Colonic mucosa (tissue), 4 donors: ENCODE measurements at places on chromosomes 11 and 22. TPM values are rescaled to one million over a fixed set of nuclear protein-coding genes. Genes with fewer than 3 reads are reported as not detected.

The FXYD6 gene
- total RNA-seq: 29.8 TPM

The KLHL35 gene
- total RNA-seq: 0.50 TPM

DNA sequence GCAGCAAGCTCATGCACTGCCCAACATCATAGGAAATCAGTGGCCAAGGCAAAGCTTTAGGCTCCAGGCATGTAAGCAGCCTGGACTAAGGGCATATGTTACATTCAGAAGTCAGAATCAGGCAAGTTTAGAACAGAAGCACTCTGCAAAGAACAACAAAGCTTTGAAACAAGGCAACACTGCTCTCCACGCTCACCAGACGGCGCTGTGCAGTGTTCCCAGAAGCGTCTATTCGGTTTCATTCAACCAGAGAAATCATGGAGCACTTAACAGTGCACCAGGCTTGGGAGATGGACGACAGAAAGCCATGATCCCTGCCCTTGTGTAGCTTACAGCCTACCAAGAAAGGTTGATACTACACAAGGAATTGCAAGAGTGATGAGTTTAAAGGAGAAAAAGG, 555.8 kb downstream of the BUD13 start:
- no peak overlapping the region for H3K27ac ChIP-seq
- DNase-seq: peak; percentile 49
- no peaks in the 10 kb centered on the region for H3K4me1 ChIP-seq
- H3K27me3 ChIP-seq: no peaks in the 10 kb centered on the region

- no peak for DNase-seq
- H3K4me1 ChIP-seq: no peaks in the 10 kb centered on the region
- no peak overlapping the region for H3K27ac ChIP-seq
- no peak overlapping the region for H3K4me3 ChIP-seq
- H3K27me3 ChIP-seq: no peaks in the 10 kb centered on the region
Observed at GRCh38 chr11:78395597-78395996, 22.0 kb downstream of the GAB2 start.

DNA sequence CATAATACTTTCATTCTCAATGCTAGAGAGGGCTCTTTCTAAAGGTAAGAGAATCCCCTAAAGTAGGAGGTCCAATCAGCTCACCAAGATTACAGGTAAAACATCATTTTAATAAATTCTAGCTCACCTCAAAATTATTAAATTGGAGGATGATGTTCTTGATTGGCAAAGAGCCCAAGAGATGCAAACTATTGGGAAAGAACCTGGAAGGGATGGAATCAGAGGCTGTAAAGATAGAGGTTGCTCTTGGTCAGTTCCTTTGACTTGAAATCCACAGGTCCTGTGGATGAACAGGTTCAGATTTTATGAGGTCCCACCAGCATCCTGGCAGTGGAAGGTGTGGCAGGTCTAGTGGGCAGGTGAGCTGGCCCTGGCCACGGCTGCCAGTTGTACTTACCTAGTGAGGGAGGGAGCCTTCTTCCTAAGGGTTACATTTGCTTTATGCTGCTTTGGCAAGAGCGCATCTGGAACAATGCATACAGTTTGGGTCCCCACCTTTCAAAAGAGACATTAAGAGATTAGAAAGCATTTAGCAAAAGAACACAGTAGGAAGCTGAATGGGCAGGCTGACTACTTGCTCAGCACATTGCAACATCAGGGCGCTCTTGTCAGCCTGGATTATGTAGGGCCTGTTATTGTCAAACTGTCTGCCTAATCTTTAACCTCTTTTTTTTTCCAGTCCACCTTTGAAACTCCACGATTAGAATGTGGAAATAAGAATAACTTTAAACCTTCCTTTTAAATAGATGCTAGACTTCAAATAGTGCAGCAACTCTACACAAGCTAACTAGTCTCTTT, 97.0 kb downstream of the RDX start:
- H3K4me3 ChIP-seq: no peak overlapping the region
- DNase-seq: no peak
- H3K36me3 ChIP-seq: no peaks in the 10 kb centered on the region

GRCh38 chr11:544817-545166, 7.5 kb downstream of the LRRC56 start:
- no peaks in the 10 kb centered on the region for H3K36me3 ChIP-seq
- H3K4me1 ChIP-seq: no peaks in the 10 kb centered on the region
- no peak for DNase-seq
- H3K27ac ChIP-seq: no peak overlapping the region

DNA sequence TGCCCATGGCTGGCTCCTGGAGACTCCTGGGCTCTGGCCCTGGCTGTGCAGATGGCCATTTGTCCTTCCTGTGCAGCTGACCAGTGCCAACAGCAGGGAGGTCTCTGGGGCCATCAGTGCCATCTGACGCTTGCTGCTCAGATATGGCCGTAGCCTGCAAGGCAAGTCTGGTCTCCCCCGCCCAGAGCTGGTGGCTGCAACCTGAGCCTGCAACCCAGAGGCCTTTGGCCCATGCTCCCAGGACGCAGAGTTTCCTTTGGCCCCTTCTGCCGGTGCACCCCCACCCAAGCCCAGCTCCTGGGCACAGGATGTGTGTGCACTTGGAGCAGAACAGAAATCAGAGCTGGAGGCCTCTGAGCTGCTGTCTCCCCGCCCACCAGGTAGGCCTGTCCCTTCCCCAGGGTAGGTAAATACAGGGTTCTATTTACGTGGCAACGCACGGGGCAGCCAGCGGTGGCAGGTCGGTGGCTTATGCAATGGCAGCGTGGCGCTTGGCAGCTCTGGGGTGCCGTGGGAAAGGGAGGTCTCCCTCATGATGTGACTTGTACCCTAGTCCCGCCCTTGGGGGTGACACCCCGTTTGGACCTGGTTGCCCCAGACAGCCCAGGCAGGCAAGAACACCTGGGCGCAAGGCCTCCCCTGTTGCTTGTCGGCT, 21.0 kb upstream of the MYEOV start:
- H3K4me1 ChIP-seq: peaks cover 8% of the 10 kb centered on the region
- no peak overlapping the region for H3K4me3 ChIP-seq
- H3K36me3 ChIP-seq: no peaks in the 10 kb centered on the region
- no peak overlapping the region for H3K27ac ChIP-seq
- H3K27me3 ChIP-seq: no peaks in the 10 kb centered on the region

GRCh38 chr22:47292546-47293320, 530.3 kb downstream of the TBC1D22A start:
- H3K27me3 ChIP-seq: no peaks in the 10 kb centered on the region
- H3K4me1 ChIP-seq: no peaks in the 10 kb centered on the region
- no peak for DNase-seq
- no peak overlapping the region for H3K4me3 ChIP-seq

DNA sequence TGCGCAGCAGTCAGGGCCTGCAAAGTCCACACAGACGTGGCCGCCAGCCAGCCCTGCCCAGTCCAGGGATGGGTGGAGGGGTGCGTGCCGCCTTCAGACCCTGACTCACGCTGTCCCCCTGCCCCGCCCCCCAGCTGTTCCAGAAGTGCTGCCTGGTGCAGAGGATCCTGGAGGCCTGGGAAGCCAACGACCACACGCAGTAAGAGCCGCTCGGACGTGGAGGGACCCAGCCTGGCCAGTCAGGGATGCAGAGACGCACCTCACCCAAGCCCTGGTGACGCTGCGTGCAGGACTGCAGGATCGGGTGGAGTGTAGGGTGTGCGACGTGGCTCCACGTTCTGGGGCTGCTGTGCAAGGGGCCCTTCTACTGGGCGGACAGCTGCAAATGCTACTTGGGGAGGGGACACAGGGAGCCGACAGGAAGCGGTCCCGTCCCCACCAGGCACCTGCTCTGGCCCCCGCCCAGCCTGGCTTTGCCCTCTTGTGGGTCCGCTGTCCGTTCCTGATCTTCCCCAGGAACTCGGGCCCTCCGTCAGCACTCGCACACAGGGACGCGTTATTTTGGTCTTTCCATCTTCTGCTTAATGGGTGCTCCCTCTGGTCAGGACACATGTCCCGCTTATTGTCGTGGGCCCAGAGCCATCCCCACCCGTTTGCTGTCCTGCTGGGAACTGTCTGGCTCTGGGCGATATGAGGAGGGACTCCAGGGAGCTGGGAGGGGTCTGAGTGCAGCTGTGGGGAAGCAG, 42.5 kb downstream of the SBF1 start:
- peaks cover 22% of the 10 kb centered on the region for H3K36me3 ChIP-seq
- no peak for DNase-seq
- H3K27ac ChIP-seq: no peak overlapping the region

DNA sequence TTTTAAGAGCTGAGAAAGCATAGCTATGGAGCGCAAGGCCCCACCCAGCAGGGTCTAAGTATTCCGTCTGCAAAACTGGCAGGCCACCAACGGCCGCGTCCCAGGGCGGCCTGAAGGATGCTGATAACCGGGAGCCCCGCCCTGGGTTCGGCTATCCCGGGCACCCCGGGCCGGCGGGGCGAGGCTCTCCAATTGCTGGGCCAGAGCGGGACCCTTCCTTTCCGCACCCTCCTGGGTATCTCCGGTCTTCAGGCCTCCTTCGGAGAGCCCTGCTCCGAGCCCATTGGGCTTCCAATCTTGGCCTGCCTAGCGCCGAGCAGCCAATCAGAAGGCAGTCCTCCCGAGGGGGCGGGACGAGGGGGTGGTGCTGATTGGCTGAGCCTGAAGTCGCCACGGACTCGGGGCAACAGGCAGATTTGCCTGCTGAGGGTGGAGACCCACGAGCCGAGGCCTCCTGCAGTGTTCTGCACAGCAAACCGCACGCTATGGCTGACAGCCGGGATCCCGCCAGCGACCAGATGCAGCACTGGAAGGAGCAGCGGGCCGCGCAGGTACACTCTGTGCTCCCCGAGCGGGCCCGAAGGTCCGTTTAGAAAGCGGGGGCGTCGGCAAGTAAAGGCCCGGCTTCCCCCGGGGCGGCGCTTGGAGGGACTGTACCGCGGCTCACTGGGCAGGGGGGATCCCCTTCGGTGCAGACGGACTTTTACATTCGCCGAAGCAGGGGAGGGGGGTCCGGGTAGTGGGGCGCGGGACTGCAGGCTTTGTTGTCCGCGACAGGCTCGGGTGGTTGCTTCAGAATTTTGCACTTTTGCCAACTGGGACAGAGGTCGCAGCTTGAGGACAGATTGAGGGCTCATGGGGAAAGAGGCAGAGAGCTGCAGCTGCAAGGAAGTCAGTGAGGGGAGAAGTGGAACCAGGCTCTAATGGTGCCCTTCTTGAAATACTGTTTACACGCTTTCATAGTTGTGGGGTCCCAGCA, at the start of gene CAT:
Gene CAT, plus strand, starts transcription at position 406 of the 979 bp plus-strand sequence. Its CDS starts 80 bp downstream, at position 486.
- H3K27ac ChIP-seq: peak within 1 kb of the TSS; percentile 91
- H3K27me3 ChIP-seq: no peaks in the 10 kb centered on the region
- H3K4me3 ChIP-seq: peak within 1 kb of the TSS; percentile 92
- DNase-seq: peak; percentile 99
- H3K4me1 ChIP-seq: peaks cover 8% of the 10 kb centered on the region

DNA sequence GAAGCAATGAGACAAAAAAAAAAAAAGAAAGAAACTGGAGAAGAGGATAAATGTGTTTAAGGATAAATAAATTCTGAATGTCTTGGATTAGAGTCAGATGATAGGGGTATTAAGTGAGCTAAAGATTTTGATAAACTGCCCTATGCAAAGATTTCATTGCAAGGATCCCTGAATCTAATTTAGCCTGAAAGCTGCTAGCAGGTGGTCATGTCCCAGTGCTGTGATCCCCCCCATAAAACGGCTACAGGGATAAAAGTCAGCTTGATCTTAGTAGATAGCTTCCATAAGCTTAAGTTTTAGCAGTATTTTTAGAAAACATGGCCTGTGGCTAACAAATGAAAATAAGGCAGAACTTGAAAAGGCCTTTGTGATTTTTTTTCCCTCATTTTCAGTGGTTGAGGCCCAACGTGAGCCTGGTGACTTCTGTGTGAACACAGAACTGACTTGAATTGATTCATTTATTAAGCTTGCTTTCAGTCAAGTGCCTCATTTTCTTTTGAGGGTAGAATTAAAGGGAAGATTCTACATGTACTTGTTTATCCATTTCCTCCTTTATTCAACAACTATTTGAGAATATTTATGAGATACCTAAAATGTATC, 44.5 kb downstream of the CD44 start:
- no peak overlapping the region for H3K4me3 ChIP-seq
- H3K27ac ChIP-seq: no peak overlapping the region
- H3K36me3 ChIP-seq: no peaks in the 10 kb centered on the region
- no peak for DNase-seq

DNA sequence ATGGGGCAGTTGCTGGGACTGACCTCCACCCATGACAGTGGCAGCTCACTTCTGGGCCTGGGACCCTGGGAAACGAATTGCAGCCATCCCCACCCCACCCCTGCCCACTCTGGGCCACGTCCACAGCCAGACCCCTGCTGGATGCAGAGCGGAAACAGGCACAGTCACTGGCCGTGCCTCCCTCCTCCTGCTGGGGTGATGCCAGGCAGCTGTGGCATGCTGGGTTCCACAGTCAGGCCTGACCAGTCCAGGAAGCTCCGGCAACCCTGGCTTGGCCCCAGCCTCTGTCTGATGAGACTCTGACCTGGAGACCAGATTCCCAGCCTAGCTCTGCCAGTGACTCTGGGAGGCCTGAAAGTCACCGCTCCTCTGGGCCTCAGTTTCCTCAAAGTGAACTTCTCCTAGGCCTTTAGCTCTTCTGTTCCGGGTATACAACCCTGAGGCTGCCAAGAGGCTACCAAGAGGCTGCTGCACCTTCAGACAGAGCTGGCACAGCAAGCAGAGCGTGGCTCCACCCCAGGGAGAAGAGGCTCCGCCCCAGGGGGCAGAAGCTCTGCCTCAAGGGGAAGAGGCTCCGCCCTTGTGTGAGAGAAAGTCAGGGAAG, 8.9 kb downstream of the SULT4A1 start:
- H3K4me1 ChIP-seq: no peaks in the 10 kb centered on the region
- no peak overlapping the region for H3K4me3 ChIP-seq
- no peak for DNase-seq
- no peaks in the 10 kb centered on the region for H3K27me3 ChIP-seq

DNA sequence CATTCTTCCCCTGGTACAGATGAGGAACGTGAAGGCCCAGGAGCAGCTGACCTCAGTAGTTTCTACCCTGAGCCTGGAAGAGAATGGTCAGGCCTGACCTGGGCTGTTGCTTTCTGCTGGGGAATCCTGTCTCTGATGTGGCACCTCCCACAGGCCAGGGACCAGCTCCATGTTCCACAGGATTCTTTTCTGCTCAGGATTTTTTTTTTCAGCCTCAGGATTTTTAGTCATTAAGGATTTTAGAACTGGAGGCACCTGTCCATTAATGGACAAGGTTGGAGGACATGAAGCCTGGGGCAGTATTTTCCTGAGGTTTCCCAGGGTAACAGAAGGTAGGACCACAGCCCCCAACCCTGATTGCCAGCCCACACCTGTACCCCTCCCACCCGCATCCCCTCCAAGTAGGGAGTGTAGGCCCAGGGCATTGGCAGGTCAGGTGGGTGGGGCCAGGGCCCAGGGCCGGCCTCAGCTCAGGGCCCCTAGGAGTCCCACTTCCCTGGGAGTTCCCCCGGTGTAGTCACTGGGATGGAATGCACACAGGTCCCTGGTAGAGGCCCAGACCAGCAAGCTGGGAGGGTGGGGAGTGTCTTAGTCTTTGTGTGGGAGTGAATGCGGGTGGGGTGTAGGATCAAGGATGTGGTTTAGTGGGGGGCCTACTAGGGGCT, 16.1 kb downstream of the BIK start:
- H3K4me3 ChIP-seq: no peak overlapping the region
- no peaks in the 10 kb centered on the region for H3K27me3 ChIP-seq
- peak overlapping the region; percentile 82 for H3K27ac ChIP-seq
- peak; percentile 78 for DNase-seq

- H3K4me1 ChIP-seq: peaks cover 3% of the 10 kb centered on the region
- DNase-seq: no peak
- no peak overlapping the region for H3K4me3 ChIP-seq
- no peak overlapping the region for H3K27ac ChIP-seq
- H3K27me3 ChIP-seq: no peaks in the 10 kb centered on the region
Observed at GRCh38 chr22:38173641-38173906, 8.1 kb downstream of the PLA2G6 start.
